Naive B cell (primary cell): ENCODE measurements at places on chromosomes 1 and 21. TPM values are rescaled to one million over a fixed set of nuclear protein-coding genes. Genes with fewer than 3 reads are reported as not detected.

The SLC25A24 gene
- 21.5 TPM for polyA plus RNA-seq

The MAP3K21 gene
- polyA plus RNA-seq = 0.47 TPM

The RGS8 gene
- not detected for polyA plus RNA-seq

The FCRL6 gene
- polyA plus RNA-seq = not detected

The NPHS2 gene
- not detected for polyA plus RNA-seq

The PLCH2 gene
- polyA plus RNA-seq = 1.9 TPM

The ATP1A4 gene
- polyA plus RNA-seq = not detected

The CSMD2 gene
- polyA plus RNA-seq = not detected

The OVAAL gene
- polyA plus RNA-seq = not detected

The OR14C36 gene
- not detected for polyA plus RNA-seq

The OR4F29 gene
- not detected for polyA plus RNA-seq

The ACTN2 gene
- polyA plus RNA-seq = not detected

The KCNE2 gene
- not detected for polyA plus RNA-seq

The SPATA46 gene
- not detected for polyA plus RNA-seq

The RXFP4 gene
- polyA plus RNA-seq = not detected

The ICOSLG gene
- 33.1 TPM for polyA plus RNA-seq

The HES5 gene
- not detected for polyA plus RNA-seq

The MAB21L3 gene
- polyA plus RNA-seq = not detected
